ENCODE measurements at places on chromosomes 3 and 15. TPM values are rescaled to one million over a fixed set of nuclear protein-coding genes. Genes with fewer than 3 reads are reported as not detected.

- H3K4me3 ChIP-seq, result peak overlapping the region; percentile 85
- no peaks in the 10 kb centered on the region for H3K27me3 ChIP-seq
- no peaks in the 10 kb centered on the region for H3K36me3 ChIP-seq
- peak; percentile 18 for DNase-seq
- H3K4me1 ChIP-seq, result peaks cover 51% of the 10 kb centered on the region
Observed at GRCh38 chr3:194485881-194486539, 792 bp downstream of the ATP13A3 start.

GRCh38 chr3:45968706-45969105 lies 25.4 kb downstream of the CXCR6 start:
- H3K27ac ChIP-seq, result peak overlapping the region; percentile 91
- DNase-seq, result no peak
- H3K4me1 ChIP-seq, result peaks cover 47% of the 10 kb centered on the region
- no peak overlapping the region for H3K4me3 ChIP-seq
- H3K27me3 ChIP-seq, result no peaks in the 10 kb centered on the region

RBPMS2 gene
- 0.52 TPM for total RNA-seq

GRCh38 chr3:32951410-32951811 lies at the start of gene CCR4:
Gene CCR4 (plus strand): TSS chr3:32951644. CDS start chr3:32953423, 1,779 bp downstream.
- peak within 1 kb of the TSS; percentile 94 for H3K4me3 ChIP-seq
- peaks cover 4% of the 10 kb centered on the region for H3K36me3 ChIP-seq
- H3K4me1 ChIP-seq, result peaks cover 54% of the 10 kb centered on the region
- H3K27ac ChIP-seq, result peak within 1 kb of the TSS; percentile 99
- DNase-seq, result peak; percentile 42
- H3K27me3 ChIP-seq, result no peaks in the 10 kb centered on the region

CCR2 gene
- 12.4 TPM for total RNA-seq

TMC3 gene
- not detected for total RNA-seq

GRCh38 chr15:89963301-89964231 lies 37.6 kb upstream of the ZNF710 start:
- H3K27me3 ChIP-seq, result no peaks in the 10 kb centered on the region
- H3K4me1 ChIP-seq, result peaks cover 4% of the 10 kb centered on the region
- no peak overlapping the region for H3K27ac ChIP-seq

GRCh38 chr3:46438831-46439230 lies 25.9 kb downstream of the LTF start:
- H3K36me3 ChIP-seq, result no peaks in the 10 kb centered on the region
- H3K4me3 ChIP-seq, result no peak overlapping the region
- H3K4me1 ChIP-seq, result peaks cover 26% of the 10 kb centered on the region
- DNase-seq, result no peak
- H3K27ac ChIP-seq, result no peak overlapping the region

TGM4 gene
- total RNA-seq, result not detected

All from T-helper 17 cell (primary cell).